ENCODE measurements at places on chromosomes 16 and 17. TPM values are rescaled to one million over a fixed set of nuclear protein-coding genes. Genes with fewer than 3 reads are reported as not detected.

DNA sequence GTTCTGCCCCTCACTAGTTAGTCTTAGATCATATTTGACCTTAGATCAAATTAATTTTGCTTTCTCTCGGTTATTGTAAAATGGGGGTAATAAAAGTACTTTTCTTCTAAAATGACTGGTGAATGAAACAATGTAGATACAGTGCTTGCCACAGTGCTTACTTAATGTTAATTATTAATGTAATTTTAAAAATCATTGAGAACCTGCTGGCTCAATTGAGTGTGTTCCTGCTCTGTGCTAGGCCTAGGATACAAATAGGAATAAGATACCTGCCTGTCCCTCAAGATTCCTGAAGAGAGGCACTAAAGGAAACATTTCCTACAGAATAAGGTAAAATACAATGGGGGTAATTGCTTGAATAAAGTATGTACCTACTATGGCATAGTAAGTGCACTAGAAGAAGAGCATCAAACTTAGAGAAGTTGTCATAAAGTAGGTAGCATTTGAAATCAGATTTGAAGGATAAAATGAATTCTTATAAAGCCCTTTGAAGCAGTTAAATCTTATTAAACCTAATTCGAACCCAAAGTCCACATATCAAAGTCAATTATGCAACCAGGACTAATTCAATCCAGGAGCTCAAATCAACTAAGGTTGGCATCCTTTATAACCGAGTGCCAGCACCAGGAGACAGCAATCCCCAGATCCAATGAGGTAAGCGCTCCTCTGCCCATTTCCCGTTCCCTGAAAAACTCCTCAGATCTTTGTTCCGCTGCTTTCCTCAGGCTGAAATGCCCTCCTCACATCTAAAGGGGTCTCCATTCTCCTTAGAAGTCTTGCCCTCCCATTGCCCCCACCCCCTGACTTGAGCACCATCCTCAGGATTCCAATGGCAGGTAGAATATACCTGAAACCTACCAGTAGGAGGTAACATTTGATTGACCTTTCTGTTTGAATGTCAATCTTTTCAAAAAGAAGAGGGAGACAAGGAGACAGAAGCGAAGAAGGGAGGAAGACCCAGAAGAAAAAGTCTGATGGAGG lies 2.4 kb upstream of the MED13 start:
- H3K4me1 ChIP-seq, result peaks cover 21% of the 10 kb centered on the region
- no peaks in the 10 kb centered on the region for H3K27me3 ChIP-seq
- no peak overlapping the region for H3K4me3 ChIP-seq
- no peak for DNase-seq
- no peak overlapping the region for H3K27ac ChIP-seq

GRCh38 chr16:78321620-78322360 lies 222.3 kb downstream of the WWOX start:
- H3K36me3 ChIP-seq, result no peaks in the 10 kb centered on the region
- H3K27ac ChIP-seq, result no peak overlapping the region
- H3K27me3 ChIP-seq, result no peaks in the 10 kb centered on the region
- H3K4me3 ChIP-seq, result no peak overlapping the region

DNA sequence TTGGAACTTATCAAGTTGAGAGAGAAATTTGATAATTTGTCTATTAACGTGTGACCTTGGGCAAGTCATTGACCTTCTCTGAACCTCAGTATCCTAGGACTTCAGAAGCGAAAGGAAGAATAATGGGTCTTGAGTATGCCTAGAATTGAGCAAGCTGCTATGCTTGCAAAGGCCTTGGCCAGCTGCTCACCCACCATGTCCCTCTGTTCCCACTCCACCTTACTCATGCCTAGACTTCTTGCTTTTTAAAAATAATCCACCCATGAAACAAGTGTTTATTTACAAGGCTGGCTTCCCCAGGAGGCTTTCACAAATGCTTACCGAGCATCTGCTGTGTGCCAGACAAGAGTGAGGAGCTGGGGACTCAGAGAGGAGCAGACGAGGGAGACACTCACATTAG lies 590.6 kb downstream of the MAF start:
- H3K27me3 ChIP-seq, result no peaks in the 10 kb centered on the region
- peaks cover 6% of the 10 kb centered on the region for H3K4me1 ChIP-seq

DNA sequence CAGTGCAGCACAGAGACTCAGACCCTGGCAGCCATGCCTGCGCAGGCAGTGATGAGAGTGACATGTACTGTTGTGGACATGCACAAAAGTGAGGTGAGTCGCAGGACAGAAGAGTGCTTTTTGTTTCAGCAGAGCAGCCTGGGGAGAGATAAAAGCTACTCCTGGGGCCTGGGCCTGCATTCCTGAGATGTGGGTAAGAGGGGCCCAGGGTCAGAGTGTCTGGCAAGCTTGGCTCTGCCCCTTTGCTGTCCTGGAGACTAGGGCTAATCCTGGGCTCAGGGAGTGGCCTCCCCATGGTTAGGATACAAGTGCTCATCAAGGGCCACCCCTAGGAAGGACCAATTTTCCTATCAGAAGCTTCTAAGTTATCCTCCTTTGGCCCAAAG lies 4.8 kb upstream of the ERBB2 start:
- no peak overlapping the region for H3K4me3 ChIP-seq
- H3K4me1 ChIP-seq, result peaks cover 3% of the 10 kb centered on the region
- H3K27me3 ChIP-seq, result peaks cover 18% of the 10 kb centered on the region
- no peak for DNase-seq

DNA sequence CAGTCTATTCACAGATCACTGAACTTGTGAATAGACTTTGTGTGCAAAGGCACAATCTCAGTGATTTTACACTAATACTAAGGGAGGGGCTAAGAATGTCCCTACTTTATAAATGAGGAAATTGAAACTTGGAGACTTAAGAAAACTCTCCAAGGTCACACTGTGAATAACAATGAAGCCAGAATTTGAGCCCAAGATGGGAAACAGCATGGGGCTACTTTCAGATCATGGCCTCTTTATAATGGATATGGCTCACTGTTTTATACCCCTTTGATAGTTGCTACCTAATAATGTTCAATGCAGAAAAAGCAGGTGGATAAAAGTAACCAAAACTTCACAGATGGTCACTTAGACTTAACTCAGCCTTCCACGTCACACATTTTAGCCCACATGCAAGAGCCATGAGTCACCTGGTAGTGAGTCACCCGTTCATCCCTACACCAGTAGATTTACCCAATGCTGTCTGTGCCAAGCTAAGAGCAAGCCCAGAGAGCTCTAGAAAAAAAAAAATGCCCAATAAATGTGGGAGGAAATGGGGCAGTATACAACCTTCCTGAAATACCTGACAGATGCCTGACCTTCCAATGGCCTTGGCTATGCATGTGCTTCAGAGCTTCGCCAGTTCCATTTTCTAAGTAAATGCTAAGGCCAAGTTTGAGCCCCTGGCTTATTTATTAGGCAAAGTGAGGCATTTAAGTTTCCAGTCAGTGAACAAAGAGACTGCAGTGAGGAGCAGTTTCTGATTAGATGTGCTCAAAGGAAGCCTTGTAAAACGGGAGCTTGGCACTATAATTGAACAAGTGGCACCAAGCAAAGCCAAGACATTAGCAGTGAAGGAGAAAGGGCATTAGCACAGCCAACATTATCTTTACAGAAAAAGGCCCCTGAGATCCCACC lies 219.7 kb downstream of the TMEM114 start:
- H3K27ac ChIP-seq, result no peak overlapping the region
- H3K4me3 ChIP-seq, result no peak overlapping the region
- DNase-seq, result no peak
- no peaks in the 10 kb centered on the region for H3K36me3 ChIP-seq

- H3K36me3 ChIP-seq, result peaks cover 8% of the 10 kb centered on the region
- no peak overlapping the region for H3K4me3 ChIP-seq
- DNase-seq, result no peak
- peaks cover 73% of the 10 kb centered on the region for H3K4me1 ChIP-seq
Measured at GRCh38 chr17:47714773-47715396, 18.2 kb upstream of the TBX21 start.

DNA sequence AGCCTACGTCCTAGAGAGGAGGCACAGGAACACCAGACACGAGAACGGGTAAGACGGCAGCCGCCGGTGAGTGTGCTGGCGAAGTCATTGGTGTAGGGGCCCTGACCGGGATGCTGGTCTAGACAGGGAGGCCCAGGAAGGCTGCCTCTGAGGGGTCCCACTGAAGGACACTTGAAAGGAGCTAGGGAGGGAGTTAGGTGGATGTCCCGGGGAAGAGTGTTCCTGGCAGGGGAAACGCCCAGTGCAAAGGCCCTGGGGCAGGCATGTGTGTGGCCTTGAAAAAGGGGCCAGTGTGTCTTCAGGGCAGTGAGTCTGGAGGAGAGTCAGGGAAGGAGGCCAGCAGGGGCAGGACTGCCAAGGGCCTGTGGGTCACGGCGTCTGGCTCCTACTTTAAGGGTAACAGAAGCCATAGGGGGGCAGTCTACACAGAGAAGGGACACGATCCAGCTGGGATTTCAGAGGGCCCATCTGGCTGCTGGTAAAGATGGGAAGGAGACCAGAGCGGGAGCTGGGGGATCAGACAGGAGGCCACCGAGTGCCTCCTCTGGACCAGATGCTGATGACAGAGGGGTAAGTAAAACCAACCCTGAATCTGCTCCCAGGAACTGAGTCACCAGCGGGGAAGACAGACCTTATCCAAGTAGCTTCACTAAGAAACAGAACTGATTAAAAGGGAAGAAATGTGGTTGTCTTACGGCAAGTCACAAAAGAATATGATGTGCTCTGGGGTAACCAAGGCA lies 115.9 kb downstream of the LITAF start:
- H3K27me3 ChIP-seq, result peaks cover 2% of the 10 kb centered on the region
- no peak for DNase-seq
- no peak overlapping the region for H3K27ac ChIP-seq
- H3K4me1 ChIP-seq, result no peaks in the 10 kb centered on the region

DNA sequence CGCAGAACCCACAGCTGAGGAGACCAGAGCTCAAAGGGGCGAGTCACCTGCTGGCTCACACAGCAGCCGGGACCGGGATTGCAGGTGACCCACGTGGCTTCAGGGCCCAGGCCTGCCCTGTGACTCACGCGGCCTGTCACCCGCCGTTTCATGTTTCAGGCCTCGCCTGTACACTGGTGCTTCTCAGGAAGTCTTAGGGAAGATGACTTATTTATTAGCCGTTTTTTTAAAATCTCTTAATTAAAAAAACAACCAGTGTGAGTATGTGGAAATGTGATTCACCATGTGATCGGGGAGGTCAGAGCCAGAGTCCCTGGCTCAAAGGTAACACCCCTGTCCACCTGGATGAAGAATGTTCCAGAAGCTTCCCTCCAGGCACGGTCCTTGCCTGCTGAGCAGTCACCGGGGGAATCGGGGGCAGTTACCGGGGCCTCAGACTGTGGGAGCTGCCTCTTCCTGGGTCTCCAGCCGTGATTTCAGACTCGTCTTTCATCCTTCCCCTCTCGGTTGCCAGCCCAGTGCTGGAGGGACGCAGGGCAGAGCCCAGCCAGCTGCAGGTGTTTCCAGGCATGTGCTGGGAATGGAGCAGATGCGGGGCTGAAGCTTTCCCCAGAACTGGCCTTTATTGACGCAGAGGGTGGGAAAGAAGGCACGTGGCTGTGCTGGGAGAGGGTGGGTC lies 49.3 kb downstream of the CMIP start:
- no peak overlapping the region for H3K4me3 ChIP-seq
- H3K27me3 ChIP-seq, result no peaks in the 10 kb centered on the region
- no peak overlapping the region for H3K27ac ChIP-seq
- peaks cover 5% of the 10 kb centered on the region for H3K36me3 ChIP-seq
- DNase-seq, result no peak

DNA sequence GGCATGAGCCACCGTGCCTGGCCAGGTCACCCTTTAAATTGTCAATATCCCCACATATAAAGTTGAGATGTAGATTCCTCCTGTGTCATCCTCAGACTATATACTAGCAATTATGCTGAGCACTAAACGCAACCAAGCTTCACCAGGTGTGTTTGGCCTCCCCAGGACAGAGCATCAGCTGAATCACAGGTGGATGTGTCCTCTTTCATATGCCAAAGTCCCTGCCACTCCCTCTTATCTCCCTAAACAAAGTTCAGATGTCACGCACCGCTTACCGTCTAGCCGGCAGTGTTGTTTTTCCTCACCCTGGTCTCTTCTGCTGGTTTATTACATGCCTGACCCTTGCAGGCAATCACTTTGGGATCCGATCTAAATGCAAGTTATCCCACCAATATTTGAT lies 43.8 kb upstream of the ARHGAP44 start:
- H3K4me3 ChIP-seq, result no peak overlapping the region
- H3K27me3 ChIP-seq, result no peaks in the 10 kb centered on the region
- no peak overlapping the region for H3K27ac ChIP-seq
- no peaks in the 10 kb centered on the region for H3K36me3 ChIP-seq
- DNase-seq, result no peak

The CCL4L2 gene
- total RNA-seq, result 11.5 TPM

The HOXB6 gene
- total RNA-seq, result 0.33 TPM

All from activated CD4-positive, alpha-beta T cell treated with anti-CD3 and anti-CD28 coated beads, Interleukin-2, amount 10 ng/mL, durations not matched to agents 24 days and 14 days (primary cell).